Fibroblast of the aortic adventitia (primary cell): ENCODE measurements at places on chromosomes 7 and 10.

DNA sequence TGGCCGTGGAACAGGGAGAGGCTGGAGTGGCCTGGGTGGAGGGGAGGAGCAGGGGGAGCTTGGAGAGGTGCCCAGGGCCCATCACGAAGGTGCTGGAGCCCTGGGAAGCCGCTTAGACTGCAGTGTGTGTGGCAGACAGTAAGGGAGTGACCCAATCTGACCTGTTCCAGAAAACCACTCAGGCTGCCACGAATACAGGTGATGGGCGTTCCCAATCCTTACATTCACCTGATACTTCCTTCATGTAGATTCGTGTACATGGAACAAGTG is 161.7 kb downstream of the SVIL start:
- no peak for DNase-seq

DNA sequence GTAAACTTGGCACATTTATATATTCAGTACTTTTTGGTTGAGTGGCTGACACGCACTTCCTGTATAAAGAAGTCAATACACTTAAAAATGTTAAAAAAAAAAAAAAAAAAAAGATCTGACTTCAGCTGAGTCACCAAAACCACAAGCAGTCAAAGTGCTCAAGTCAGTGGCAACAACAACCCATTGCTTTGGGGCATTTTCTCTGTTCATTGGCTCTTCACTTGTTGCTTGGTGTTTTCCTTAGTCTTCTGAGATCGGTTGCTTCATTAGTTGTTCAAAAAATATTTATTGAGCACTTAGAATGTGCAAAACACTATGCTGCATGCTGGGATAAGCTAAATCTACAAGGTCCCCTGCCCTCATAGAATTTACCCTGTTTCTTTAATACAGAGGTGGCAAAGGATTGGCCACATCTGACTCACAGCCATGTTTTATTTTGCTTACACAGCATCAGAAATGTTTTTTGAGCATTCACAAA is 63.7 kb downstream of the ZNRF2 start:
- peak; percentile 85 for DNase-seq

GRCh38 chr7:139094030-139094429 is 15.5 kb downstream of the ZC3HAV1 start:
- DNase-seq = no peak

- no peak for DNase-seq
Measured at GRCh38 chr7:83162402-83163256, at the start of gene PCLO. TSS of gene PCLO (minus strand) at chr7:83162884. CDS start at chr7:83162592, 292 bp downstream.
